ENCODE measurements at places on chromosomes 7 and 10.

- H3K36me3 ChIP-seq, result no peaks in the 10 kb centered on the region
- H3K27ac ChIP-seq, result no peak overlapping the region
- H3K4me1 ChIP-seq, result no peaks in the 10 kb centered on the region
- no peak for DNase-seq
- H3K4me3 ChIP-seq, result no peak overlapping the region
These were observed 267.5 kb upstream of the KAT6B start for GRCh38 chr10:74558897-74559296.

- H3K27me3 ChIP-seq, result no peaks in the 10 kb centered on the region
- H3K27ac ChIP-seq, result no peak overlapping the region
- H3K36me3 ChIP-seq, result no peaks in the 10 kb centered on the region
- peaks cover 6% of the 10 kb centered on the region for H3K4me1 ChIP-seq
- H3K4me3 ChIP-seq, result no peak overlapping the region
- DNase-seq, result no peak
These were observed 6.1 kb downstream of the PTER start for GRCh38 chr10:16442914-16443313.

DNA sequence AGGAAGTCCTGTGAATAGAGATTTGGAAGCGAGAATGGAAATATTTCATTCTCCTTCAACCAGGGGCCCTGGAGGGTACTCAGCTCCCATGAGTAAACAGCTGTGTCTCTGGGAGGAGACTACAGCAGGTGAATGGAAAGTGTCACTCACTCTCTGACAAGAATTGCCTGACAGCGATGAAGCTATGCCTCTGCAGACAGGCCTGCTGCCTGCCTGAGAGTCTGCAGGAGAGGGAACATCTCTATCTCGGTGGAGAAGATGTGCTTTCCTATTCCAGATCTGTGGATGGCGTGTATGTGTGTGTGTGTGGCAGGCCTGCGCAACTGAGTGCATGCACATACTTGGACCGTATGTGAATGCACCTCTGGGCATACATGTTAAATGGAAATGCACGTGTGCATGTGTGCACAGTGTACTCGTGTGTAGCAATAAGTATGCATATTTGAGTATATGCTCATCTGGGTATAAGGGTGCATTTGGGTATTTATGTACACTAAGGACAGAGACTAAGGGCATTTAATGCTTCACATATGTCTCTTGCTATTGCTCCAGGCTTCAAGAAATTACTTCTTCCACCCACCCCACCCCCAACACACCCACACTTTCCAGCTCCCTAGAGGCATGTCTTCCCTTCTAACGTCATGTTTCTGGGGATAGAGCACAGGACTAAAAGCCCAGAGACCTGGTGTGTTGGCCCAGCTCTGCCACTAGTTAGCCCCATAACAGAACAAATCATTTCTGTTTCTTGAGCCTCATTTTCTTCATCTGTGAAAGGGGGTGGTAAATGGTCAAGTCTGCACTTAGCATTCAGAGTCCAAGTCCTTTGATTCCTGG, 4.6 kb upstream of the ADCYAP1R1 start:
- H3K27ac ChIP-seq, result no peak overlapping the region
- H3K27me3 ChIP-seq, result peaks cover 8% of the 10 kb centered on the region
- no peaks in the 10 kb centered on the region for H3K36me3 ChIP-seq
- H3K4me3 ChIP-seq, result no peak overlapping the region
- peaks cover 7% of the 10 kb centered on the region for H3K4me1 ChIP-seq

- peak overlapping the region; percentile 83 for H3K27ac ChIP-seq
- H3K4me3 ChIP-seq, result no peak overlapping the region
- no peaks in the 10 kb centered on the region for H3K36me3 ChIP-seq
- no peak for DNase-seq
- H3K4me1 ChIP-seq, result peaks cover 48% of the 10 kb centered on the region
These were observed 165.8 kb downstream of the LRRC4 start for GRCh38 chr7:127865466-127865865.

GRCh38 chr7:46369933-46370654, 449.0 kb upstream of the IGFBP3 start:
- no peak overlapping the region for H3K4me3 ChIP-seq
- H3K36me3 ChIP-seq, result no peaks in the 10 kb centered on the region
- H3K27me3 ChIP-seq, result no peaks in the 10 kb centered on the region
- no peak overlapping the region for H3K27ac ChIP-seq
- DNase-seq, result no peak
- no peaks in the 10 kb centered on the region for H3K4me1 ChIP-seq

DNA sequence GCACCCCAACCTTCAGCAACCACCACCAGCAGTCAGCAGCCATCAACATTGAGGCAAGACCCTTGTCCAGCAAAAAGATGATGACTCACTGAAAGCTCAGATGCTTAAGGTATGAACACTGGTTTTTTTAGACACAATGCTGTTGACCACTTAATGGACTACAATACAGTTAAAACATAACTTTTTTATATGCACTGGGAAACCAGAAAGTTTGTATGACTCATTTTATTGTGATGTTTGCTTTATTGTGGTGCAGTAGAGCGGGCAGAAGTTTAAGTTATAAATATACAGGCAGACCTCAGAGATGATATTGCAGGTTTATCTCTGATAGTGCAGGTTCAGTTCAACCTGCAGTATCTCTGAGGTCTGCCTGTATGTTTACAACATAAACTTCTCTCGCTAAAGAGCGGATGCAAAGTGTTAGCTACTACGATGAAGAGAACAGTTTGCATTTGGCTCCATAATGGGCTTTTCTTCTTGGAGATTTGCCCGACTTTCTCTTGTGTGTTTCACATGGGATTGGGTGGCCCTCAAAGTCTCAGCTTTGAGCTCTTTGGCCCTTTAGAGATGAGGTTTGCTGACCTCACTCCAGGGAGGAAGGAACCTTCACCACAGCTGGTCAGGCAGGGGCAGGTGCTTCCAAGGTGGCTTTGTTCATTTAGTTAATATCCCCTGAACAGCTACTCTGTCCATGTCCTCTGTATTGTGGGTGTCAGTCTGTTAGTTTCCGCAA, 84.4 kb upstream of the SHH start:
- H3K4me3 ChIP-seq, result no peak overlapping the region
- no peak for DNase-seq
- H3K27me3 ChIP-seq, result no peaks in the 10 kb centered on the region
- H3K36me3 ChIP-seq, result no peaks in the 10 kb centered on the region

- H3K36me3 ChIP-seq, result no peaks in the 10 kb centered on the region
- peak overlapping the region; percentile 61 for H3K4me3 ChIP-seq
- H3K27ac ChIP-seq, result no peak overlapping the region
- no peak for DNase-seq
These were observed 6.3 kb upstream of the EMX2 start for GRCh38 chr10:117536072-117536865.

DNA sequence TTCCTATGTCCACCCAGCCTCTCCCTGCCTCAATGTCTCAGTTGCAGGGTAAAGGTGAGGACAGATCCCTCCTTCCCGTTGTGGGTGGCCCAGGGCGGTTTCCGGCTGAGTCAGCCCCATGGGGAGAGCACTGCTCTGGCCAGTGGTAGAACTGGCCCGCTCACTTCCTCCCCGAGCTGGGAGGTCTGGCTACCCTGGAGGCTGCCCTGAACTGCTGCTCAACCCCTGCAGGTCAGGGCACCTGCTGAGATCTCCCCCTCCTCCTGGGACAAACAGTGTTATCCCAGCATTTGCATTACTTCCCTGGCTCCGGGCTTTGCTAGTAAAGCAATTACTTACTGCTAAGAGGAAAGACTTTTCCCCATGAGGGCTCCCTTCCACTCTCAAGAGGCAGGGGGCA, 21.4 kb upstream of the IMPDH1 start:
- peak overlapping the region; percentile 48 for H3K27ac ChIP-seq
- no peak for DNase-seq
- peaks cover 8% of the 10 kb centered on the region for H3K4me1 ChIP-seq
- H3K4me3 ChIP-seq, result no peak overlapping the region
- H3K36me3 ChIP-seq, result no peaks in the 10 kb centered on the region
